ENCODE measurements at places on chromosomes 1 and 21.

GRCh38 chr1:165924117-165924516, 96.7 kb downstream of the UCK2 start:
- DNase-seq = no peak

DNA sequence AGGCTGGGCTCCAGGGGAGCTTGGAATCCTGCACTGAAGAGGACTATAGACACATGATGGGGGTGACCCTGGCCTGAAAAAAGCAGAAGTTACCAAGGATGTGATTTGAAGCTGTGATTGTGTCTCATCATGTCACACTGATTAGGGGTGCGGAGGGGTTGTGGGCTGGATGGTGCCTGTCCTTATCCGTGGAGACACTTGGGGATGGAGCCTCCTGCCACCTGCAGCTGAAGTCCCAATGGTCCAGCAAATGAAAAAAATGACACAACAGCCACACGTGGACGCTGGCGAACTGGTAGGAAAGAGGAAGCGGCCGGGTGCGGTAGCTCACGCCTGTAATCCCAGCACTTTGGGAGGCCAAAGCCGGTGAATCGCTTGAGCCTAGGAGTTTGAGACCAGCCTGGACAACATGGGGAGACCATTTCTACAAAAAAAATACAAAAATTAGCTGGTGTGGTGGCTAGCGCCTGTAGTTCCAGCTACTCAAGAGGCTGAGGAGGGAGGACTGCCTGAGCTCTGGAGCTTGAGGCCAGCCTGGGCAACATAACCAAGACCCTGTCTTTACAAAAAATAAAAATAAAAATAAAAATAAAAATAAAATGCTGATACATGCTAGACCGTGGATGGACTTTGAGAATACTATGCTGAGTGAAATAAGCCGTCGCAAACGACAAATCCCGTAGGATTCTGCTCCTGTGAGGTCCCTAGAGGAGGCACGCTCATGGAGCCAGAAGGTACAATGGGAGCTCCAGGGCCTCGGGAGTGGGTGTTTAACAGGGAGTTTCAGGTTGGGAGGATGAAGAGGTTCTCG, 838 bp upstream of the IBA57 start:
- no peak for DNase-seq

GRCh38 chr1:112737573-112737972, 22.4 kb upstream of the PPM1J start:
- no peak for DNase-seq

DNA sequence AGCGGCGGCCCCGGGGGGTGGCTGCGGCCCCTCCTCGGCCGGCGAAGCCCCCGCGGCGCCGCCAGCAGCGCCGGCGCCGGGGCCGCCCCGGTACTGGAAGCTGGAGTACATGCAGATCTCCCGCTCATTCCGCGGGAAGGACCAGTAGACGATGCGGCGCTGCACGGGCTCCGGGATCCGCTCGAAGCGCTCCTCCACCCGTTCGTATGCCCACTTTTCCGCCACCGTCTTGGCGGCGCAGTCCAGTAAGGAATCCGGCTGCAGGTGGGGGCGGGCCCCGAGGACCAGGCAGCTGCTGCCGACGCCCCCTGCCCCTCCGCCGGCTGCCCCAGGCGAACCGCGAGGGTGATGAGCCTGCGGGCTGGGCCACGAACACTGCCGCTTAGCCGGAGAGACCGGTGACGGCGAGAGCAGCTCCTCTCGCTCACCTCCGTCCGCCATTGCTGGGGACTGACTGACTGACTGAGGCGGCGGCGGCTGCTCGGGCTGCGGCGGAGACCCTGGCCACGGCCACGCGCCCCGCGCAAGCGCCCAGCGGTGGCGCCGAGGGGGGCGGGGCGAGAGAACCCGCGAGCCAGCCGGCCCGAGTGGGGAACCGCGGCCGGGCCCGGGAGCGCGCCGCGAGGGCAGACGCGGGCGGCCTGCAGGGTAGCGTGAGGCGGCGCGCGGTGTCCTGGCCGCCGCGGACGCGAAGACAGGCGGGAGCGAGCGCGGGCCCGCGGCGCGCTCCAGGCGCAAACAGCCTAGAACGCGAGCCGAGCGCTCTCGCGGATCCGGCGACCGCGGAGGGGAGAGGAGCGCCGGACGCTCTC, at the start of gene ZSWIM5:
TSS of gene ZSWIM5 (minus strand) at position 696 of the 812 bp plus-strand sequence. CDS start at position 441, 255 bp downstream.
- DNase-seq = peak; percentile 65

- no peak for DNase-seq
Measured at GRCh38 chr21:44462086-44462833, 7.0 kb downstream of the LRRC3 start.

- peak; percentile 81 for DNase-seq
Measured at GRCh38 chr1:203306089-203306964, 1.0 kb downstream of the BTG2 start.

DNA sequence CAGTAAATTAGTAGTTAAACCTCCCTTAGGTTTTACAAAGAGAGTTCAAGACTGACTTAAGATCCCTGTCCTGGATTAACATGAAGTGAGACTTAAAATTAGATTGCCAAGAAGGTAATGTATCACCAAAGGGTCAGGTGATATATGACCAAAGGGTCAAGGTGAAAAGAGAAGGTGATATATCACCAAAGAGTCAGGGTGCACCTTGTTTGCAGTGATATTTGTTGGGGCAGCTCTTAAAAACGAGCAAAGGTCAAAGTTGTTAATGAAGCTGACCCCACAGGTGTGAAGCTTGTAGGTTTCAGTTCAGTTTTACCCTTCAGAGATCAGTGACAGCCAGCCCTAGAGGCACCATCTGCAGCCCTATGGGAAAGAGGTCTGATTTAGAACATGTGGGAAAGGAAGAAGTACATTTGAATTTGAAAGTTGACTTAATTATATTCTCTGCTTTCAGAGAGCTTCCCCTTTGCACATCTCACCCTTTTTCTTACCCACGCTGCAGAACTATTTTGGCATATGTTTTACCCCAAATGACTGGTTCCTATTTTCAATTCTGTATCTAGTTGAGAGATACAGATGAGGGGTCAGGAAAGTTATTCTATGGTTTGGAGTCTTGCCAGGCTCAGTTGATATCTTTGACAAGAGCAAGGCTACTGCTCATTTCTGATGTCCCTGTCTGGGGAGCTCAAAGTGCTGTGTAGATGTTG, 170.8 kb downstream of the S1PR1 start:
- no peak for DNase-seq

- no peak for DNase-seq
Measured at GRCh38 chr1:203250911-203251310, 21.4 kb upstream of the CHIT1 start.

GRCh38 chr1:212628813-212629415, 20.4 kb downstream of the ATF3 start:
- no peak for DNase-seq

DNA sequence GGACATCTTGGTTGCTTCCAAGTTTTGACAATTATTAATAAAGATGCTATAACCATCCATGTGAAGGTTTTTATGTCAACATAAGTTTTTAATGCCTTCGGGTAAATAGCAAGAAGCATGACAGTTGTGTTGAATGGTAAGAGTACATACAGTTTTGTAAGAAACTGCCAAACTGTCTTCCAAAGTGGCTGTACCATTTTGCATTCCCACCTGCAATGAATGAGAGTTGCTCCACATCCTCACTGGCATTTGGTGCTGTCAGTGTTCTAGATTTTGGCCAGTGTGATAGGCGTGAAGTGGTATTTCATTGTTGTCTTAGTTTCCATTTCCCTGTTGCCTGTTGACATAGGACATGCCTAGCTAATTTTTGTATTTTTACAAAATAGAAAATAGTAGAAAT, 45.4 kb downstream of the CD58 start:
- no peak for DNase-seq

DNA sequence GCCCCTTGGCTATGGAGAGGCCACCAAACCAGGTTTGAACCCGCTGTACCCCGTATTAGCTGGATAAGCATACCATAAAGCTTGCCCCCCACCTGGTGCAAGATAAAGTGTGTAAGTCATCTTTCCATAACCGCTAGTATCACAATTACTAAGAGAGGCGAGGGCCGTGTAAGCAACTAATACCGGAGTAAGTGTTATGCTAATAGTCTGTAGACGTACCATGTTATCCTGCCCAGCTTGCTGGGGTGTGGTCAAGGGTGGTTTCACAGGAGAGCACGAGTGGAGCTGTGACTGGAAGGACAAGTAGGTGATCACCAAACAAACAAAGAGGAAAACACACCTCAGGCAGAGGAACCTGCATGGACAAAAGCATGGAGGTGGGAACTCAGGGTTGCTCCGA, 3.6 kb upstream of the TNFRSF1B start:
- DNase-seq = no peak
